ENCODE measurements at places on chromosomes 11 and 22.
A peak's percentile ranks its signal among the peaks of the same experiment; 100 is the strongest.

DNA sequence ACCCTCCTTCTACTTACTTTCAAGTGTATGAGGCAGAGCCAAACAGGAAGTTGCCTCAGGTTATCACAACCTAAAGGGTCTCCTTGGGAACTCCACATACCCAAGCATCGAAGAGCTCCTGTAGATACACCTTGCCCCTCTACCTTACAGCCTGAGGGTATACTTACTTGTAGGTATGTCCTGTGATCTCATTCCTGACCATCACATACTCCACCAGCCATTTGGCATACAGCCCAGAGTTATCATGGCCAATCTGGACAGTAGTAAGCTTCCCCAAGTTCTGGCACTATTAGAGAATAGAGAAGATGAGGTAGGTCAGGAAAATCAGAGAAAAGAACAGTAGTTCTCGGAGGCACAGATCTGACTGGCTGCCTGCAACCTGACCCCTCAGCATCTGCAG is 53.4 kb upstream of the SCUBE2 start:
- H3K4me1 ChIP-seq = peaks cover 4% of the 10 kb centered on the region
- no peak overlapping the region for H3K4me3 ChIP-seq
- H3K36me3 ChIP-seq = peaks cover 22% of the 10 kb centered on the region
- no peak overlapping the region for H3K27ac ChIP-seq

GRCh38 chr11:9264316-9265210 is 587 bp downstream of the DENND5A start:
- peak overlapping the region; percentile 87 for H3K27ac ChIP-seq
- peaks cover 5% of the 10 kb centered on the region for H3K4me1 ChIP-seq
- H3K27me3 ChIP-seq = no peaks in the 10 kb centered on the region
- no peaks in the 10 kb centered on the region for H3K36me3 ChIP-seq
- peak overlapping the region; percentile 86 for H3K4me3 ChIP-seq
- peak; percentile 79 for DNase-seq

- no peak overlapping the region for H3K27ac ChIP-seq
- H3K36me3 ChIP-seq = no peaks in the 10 kb centered on the region
- DNase-seq = no peak
- H3K4me3 ChIP-seq = no peak overlapping the region
- H3K4me1 ChIP-seq = no peaks in the 10 kb centered on the region
Observed at GRCh38 chr11:83881428-83881827, 595.3 kb upstream of the CCDC90B start.

GRCh38 chr11:8603696-8604077 is 9.7 kb upstream of the STK33 start:
- no peak overlapping the region for H3K4me3 ChIP-seq
- peak; percentile 36 for DNase-seq
- no peaks in the 10 kb centered on the region for H3K27me3 ChIP-seq

DNA sequence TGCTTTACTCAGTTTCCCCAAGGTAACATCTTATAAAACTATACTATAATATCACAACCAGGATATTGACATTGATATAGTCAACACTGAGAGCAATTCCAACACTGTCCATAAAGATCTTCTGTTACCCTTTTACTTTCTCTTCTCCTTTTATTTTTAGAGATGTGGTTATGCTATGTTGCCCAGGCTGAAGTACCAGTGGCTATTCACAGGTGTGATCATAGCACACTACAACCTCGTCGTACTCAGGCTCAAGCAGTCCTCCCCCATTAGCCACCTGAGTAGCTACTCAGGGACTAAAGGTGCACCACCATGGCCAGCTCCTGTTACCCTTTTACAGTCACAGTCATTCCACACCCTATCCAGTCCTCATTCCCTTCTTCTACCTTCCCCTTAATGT is 119.7 kb downstream of the CWF19L2 start:
- no peaks in the 10 kb centered on the region for H3K36me3 ChIP-seq
- H3K4me1 ChIP-seq = no peaks in the 10 kb centered on the region
- H3K27me3 ChIP-seq = no peaks in the 10 kb centered on the region
- H3K4me3 ChIP-seq = no peak overlapping the region
- no peak overlapping the region for H3K27ac ChIP-seq
- DNase-seq = no peak

GRCh38 chr11:19510468-19510867 is 202.2 kb upstream of the NAV2 start:
- no peaks in the 10 kb centered on the region for H3K36me3 ChIP-seq
- DNase-seq = no peak
- H3K4me3 ChIP-seq = no peak overlapping the region
- H3K4me1 ChIP-seq = peaks cover 12% of the 10 kb centered on the region

GRCh38 chr11:18321969-18322711 is at the start of the genes GTF2H1 and HPS5:
TSS of gene GTF2H1 (plus strand) at chr11:18322567. CDS start at chr11:18333075, 10,508 bp downstream.
TSS of gene HPS5 (minus strand) at chr11:18322140. CDS start at chr11:18317858, 4,282 bp downstream.
- H3K36me3 ChIP-seq = no peaks in the 10 kb centered on the region
- no peaks in the 10 kb centered on the region for H3K27me3 ChIP-seq
- peak; percentile 99 for DNase-seq
- peaks cover 7% of the 10 kb centered on the region for H3K4me1 ChIP-seq
- H3K27ac ChIP-seq = peak within 1 kb of the TSS; percentile 100
- H3K4me3 ChIP-seq = peak within 1 kb of the TSS; percentile 71

DNA sequence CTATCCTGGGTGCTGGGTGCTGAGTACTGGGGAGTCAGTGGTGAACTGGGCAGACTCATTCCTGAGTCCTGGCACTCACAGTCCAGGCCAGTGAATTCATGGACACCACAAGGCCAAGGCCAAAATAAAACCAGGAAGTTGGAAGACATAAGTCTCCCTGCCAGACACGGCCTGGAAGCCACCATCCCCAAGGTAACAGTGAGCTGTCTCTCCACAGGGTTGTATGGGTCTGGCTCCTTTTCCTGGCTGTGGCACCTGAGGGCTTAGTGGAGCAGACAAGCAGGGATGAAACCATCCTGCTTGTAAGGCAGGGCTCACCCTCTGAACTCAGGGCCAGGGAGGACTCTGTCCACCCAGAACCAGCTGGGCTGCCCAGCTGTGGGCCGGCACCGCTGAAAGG is 54.7 kb upstream of the ALX4 start:
- no peaks in the 10 kb centered on the region for H3K4me1 ChIP-seq
- peaks cover 9% of the 10 kb centered on the region for H3K27me3 ChIP-seq
- H3K36me3 ChIP-seq = no peaks in the 10 kb centered on the region
- DNase-seq = no peak

- no peak overlapping the region for H3K27ac ChIP-seq
- H3K4me3 ChIP-seq = no peak overlapping the region
- no peak for DNase-seq
- no peaks in the 10 kb centered on the region for H3K36me3 ChIP-seq
- H3K4me1 ChIP-seq = no peaks in the 10 kb centered on the region
- no peaks in the 10 kb centered on the region for H3K27me3 ChIP-seq
Observed at GRCh38 chr11:86313793-86314192, 11.8 kb downstream of the HIKESHI start.

- H3K27ac ChIP-seq = no peak overlapping the region
- no peak for DNase-seq
- H3K27me3 ChIP-seq = no peaks in the 10 kb centered on the region
- H3K4me1 ChIP-seq = no peaks in the 10 kb centered on the region
- H3K4me3 ChIP-seq = no peak overlapping the region
Observed at GRCh38 chr11:99555486-99555885, 534.7 kb downstream of the CNTN5 start.

GRCh38 chr11:118903204-118904015 is 19.7 kb downstream of the CXCR5 start:
- H3K27me3 ChIP-seq = no peaks in the 10 kb centered on the region
- peaks cover 46% of the 10 kb centered on the region for H3K36me3 ChIP-seq
- H3K4me3 ChIP-seq = no peak overlapping the region

- H3K36me3 ChIP-seq = no peaks in the 10 kb centered on the region
- H3K27me3 ChIP-seq = no peaks in the 10 kb centered on the region
- H3K4me1 ChIP-seq = peaks cover 5% of the 10 kb centered on the region
- H3K4me3 ChIP-seq = no peak overlapping the region
Observed at GRCh38 chr11:64341429-64341828, 1.4 kb downstream of the CCDC88B start.

GRCh38 chr11:35593143-35593542 is 25.1 kb upstream of the FJX1 start:
- no peaks in the 10 kb centered on the region for H3K36me3 ChIP-seq
- no peak overlapping the region for H3K4me3 ChIP-seq
- DNase-seq = peak; percentile 89
- H3K4me1 ChIP-seq = peaks cover 7% of the 10 kb centered on the region

- no peaks in the 10 kb centered on the region for H3K27me3 ChIP-seq
- H3K4me1 ChIP-seq = no peaks in the 10 kb centered on the region
- no peak for DNase-seq
- H3K27ac ChIP-seq = no peak overlapping the region
- H3K4me3 ChIP-seq = no peak overlapping the region
Observed at GRCh38 chr22:29151316-29151715, 54.4 kb upstream of the EMID1 start.

DNA sequence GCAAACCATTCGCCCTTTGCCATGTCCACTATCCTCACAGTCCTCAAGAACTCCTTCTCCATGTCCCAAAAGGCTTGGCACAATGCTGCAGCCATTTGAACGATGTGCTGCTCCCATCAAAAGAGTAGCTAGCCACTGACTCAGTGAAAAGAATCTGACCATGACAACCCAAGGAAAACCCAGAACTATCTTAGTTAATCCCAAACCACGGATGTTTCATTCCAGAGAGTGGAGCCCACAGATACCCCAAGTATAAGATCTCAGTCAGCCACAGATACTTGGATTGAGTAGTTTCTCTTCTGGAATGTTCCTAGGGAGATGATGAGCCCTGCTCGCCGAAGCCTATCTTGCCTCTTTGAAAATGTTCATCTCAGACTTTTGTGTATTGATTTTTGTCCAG is 176.9 kb downstream of the NAV2 start:
- H3K27ac ChIP-seq = no peak overlapping the region
- H3K4me1 ChIP-seq = peaks cover 15% of the 10 kb centered on the region
- no peak for DNase-seq
- no peaks in the 10 kb centered on the region for H3K27me3 ChIP-seq

- peaks cover 4% of the 10 kb centered on the region for H3K27me3 ChIP-seq
- no peaks in the 10 kb centered on the region for H3K36me3 ChIP-seq
- no peak overlapping the region for H3K27ac ChIP-seq
Observed at GRCh38 chr11:123698546-123699127, 42.8 kb downstream of the ZNF202 start.

- peaks cover 3% of the 10 kb centered on the region for H3K4me1 ChIP-seq
- no peaks in the 10 kb centered on the region for H3K36me3 ChIP-seq
- no peak overlapping the region for H3K27ac ChIP-seq
- DNase-seq = peak; percentile 21
- H3K4me3 ChIP-seq = no peak overlapping the region
- no peaks in the 10 kb centered on the region for H3K27me3 ChIP-seq
Observed at GRCh38 chr22:19103880-19104821, 18.1 kb downstream of the DGCR2 start.

DNA sequence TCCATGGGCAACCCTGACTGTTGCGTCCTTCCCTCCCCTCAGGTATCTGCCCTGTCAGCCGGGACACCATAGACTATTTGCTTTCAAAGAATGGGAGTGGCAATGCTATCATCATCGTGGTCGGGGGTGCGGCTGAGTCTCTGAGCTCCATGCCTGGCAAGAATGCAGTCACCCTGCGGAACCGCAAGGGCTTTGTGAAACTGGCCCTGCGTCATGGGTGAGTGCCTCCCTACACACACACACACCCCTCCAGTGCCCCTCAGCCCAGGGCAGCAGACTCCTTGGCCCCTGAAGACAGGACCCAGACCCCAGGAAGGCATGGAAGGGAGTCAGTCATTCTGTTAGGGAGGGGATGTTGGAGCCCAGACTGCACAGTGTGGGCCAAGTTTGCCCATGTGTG is 17.9 kb upstream of the UVRAG start:
- no peaks in the 10 kb centered on the region for H3K36me3 ChIP-seq
- no peak overlapping the region for H3K27ac ChIP-seq
- no peak overlapping the region for H3K4me3 ChIP-seq
- DNase-seq = no peak

GRCh38 chr11:87804176-87804575 is 371.1 kb downstream of the RAB38 start:
- no peak overlapping the region for H3K4me3 ChIP-seq
- H3K4me1 ChIP-seq = no peaks in the 10 kb centered on the region
- no peak for DNase-seq
- H3K36me3 ChIP-seq = no peaks in the 10 kb centered on the region
- no peaks in the 10 kb centered on the region for H3K27me3 ChIP-seq

DNA sequence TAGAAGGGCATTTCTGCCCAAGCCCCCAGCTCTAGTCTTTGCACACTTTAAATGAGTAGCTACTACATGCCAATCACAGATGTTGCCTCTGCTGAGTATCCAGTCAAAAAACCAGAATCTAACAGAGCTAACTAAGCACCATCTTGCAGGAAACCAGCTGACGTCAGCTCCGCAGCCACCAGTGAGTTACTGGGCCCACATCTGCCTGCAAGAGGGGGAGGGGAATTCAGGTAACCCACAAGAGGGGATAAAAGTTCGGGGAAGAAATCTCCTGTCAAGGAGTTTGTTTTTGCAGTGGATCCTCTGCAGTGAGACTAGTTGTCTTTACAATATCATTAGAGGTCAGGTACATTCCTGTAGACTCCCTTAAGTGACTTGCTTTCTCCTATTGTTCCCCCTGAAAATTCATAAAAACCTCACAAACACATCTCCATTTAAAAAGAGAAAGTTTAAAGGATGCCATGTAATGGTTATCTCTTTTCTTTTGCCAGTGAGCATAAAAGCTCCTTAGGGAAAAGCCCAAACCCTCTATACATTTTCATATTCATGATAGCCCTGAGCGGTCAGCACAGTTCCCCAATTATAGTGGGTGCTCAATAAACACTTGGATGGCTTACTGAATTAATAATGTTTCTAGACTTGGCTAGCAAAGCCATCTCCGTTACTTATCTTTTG is 9.3 kb downstream of the CD44 start:
- no peak overlapping the region for H3K4me3 ChIP-seq
- H3K4me1 ChIP-seq = peaks cover 35% of the 10 kb centered on the region

- no peaks in the 10 kb centered on the region for H3K27me3 ChIP-seq
- no peak for DNase-seq
- H3K36me3 ChIP-seq = no peaks in the 10 kb centered on the region
Observed at GRCh38 chr11:44167046-44167445, 71.6 kb downstream of the EXT2 start.

DNA sequence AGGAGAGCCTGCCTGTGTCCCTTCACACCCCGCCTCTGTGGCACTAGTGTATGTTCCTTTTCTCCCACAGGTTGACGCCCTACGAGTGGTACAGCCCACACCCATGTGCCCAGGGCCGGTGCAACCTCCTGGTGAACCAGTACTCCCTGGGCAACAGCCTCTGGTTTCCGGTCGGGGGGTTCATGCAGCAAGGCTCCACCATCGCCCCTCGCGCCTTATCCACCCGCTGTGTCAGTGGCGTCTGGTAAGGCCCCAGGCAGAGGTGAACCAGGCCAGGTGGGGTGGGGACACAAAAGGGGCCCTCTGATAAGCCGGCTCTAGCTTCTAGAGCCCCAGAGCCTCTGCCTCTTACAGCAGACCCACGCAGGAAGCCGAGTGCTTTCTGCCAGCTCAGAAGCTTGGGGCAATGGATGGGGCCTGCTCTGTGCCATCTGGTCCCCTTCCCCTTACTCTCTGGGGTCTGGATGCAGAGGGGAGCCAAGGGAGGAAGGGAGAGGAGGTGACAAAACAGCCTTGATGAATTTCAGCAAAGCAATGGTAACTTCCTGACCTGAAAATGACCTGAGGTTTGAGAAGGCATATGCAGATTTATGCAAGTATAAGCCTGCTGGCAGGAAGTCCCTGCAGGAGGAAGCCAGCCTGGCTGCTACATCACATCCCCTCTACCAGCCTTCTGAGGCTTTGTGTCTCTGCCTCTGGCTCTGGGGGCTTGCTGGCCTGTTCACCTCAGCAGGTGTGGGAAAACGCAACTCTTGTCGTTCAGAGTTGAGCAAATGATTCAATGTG is 67.0 kb upstream of the TBCEL start:
- H3K4me1 ChIP-seq = no peaks in the 10 kb centered on the region
- no peaks in the 10 kb centered on the region for H3K36me3 ChIP-seq
- no peak overlapping the region for H3K4me3 ChIP-seq
- no peak overlapping the region for H3K27ac ChIP-seq
- DNase-seq = no peak

GRCh38 chr22:30953206-30953605 is 15.4 kb downstream of the MORC2 start:
- H3K36me3 ChIP-seq = peaks cover 3% of the 10 kb centered on the region
- no peaks in the 10 kb centered on the region for H3K4me1 ChIP-seq
- H3K4me3 ChIP-seq = no peak overlapping the region
- no peaks in the 10 kb centered on the region for H3K27me3 ChIP-seq
- no peak overlapping the region for H3K27ac ChIP-seq
- DNase-seq = no peak

Data from fibroblast of lung (primary cell).